ENCODE measurements at places on chromosomes 1 and 21.

DNA sequence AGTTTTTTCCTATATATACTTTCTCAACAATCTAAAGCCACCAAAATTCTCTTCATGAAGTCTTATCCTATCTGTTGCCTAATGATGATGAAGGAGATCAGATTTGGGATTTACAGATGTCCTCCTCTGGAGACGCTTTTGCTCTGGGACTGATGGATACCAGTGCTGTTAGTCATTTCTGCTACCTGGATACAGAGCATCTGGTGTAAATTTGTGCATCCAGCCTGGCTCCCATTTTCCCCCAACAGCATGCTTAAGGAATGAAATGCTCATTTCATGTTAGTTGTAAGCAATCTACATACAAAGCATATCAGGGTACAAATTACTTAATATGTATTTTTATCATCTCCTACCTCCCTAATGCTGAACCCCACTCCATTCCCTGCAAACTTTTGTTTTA lies 57.7 kb downstream of the HNRNPR start:
- DNase-seq, result peak; percentile 14

GRCh38 chr1:231059566-231060193 lies 19.6 kb upstream of the FAM89A start:
- no peak for DNase-seq

DNA sequence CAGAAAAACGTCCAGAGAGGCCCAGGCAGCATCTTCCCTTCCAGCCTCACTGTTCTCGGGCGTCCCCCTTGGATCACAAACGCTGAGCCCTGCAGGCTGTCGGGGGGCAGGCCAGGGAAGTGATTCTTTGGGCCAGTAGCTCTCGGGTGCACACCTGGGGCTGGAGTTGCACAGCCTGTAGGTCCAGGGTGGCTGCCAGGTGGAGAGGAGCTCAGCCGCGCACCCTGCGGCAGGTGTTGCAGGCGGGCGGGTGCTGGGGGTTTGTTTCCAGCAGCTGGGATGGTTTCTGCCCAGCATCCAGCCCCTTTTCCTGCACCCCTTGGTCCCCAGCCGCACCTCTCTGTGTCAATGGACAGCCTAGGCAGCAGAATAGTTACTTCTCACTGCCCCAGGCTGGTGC lies 15.7 kb downstream of the PRDM16 start:
- DNase-seq, result no peak

GRCh38 chr1:109181085-109181806 lies 32.5 kb upstream of the SARS1 start:
- peak; percentile 24 for DNase-seq

DNA sequence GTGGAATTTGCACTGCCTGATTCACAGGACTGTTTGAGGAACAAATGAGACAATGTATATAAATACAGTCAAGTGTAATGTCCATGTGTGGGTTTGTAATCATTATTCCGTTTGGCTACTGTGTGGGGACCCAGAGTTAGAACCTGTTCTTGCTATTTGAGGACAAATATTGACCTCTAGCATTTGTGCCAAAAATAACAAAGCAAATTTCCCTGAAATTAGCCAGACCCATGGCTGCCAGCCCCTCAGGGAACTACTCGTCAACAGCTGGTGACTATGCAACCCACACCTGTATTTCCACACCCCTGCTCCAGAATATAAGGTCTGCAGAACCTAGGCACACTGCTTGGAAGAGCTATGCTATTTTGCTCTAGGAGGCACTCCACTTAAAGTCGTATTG lies 70.7 kb downstream of the KCNJ6 start:
- DNase-seq, result no peak

DNA sequence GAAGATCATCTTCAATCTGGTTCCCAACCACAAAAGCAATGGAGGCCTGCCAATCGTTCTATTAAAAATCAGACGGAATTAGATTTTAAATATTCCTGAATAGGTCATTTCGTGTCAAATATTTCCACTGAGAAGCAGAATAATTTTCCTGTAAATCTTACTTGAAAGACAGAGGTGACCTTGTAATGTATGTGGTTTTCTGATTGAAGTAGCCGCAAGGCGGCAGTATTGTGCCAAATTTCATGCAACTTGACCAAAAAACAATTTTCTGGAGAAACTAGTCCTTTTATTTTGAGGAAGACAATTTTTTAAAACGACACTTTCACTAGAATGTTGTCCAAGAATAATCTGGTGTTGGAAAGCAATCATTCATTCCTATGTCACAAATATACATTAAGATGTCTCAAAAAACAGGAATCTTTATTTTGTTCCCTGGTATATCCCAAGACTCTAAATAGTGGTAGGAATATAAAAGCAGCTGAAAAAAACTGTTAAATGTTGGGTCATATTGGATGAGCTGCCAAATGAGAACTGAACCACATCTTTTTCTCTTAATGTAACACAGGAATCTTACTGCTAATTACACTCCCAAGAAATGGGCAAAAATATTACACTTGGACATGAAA lies 33.6 kb downstream of the SPAG17 start:
- peak; percentile 71 for DNase-seq

- peak; percentile 74 for DNase-seq
Observed at GRCh38 chr1:186985889-186986491, 157.2 kb downstream of the PLA2G4A start.

DNA sequence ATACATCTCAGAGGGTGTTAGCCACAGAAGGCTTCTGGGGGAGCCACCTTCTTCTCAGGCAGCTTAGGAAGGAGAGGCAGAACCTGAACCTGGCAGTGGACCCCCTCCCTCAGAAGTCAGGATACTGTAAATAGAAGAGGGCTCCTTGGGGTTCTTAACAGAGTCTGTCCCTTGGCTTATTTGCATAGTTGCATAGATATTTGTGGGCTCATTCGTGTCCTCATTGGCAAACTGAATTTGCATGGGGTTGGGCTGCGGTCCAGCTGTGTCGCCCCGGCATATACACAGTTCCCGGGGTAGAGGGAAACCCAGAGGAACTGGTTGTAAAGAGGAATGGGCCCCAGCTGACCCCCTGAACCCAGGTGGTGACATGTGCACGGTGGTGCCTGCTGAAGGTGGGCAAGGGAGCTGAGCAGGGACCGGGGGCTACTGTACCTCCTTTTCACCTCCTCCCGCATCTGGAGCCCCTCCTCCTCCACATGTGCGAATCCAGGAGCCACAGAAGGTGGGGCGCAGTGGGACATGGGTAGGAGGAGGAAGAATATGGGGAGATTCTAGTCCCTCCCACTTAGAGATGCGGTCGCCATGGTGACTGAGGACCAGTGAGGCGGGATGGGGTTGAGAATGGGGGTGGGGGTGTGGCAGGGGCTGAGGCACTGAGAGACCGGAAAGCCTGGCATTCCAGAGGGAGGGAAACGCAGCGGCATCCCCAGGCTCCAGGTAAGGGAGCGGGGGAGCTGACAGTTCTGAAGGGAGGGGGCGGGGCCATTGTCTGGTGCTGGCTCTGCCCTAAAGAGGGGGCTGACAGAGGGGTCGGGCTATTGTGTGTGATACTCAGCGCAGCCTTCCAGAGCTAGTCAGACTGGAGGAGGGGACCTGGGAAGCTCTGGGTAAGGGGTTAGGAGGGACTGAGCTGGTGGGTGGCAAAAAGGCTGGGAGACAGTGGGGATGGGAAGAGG lies 3.7 kb upstream of the SEMA4A start:
- no peak for DNase-seq

DNA sequence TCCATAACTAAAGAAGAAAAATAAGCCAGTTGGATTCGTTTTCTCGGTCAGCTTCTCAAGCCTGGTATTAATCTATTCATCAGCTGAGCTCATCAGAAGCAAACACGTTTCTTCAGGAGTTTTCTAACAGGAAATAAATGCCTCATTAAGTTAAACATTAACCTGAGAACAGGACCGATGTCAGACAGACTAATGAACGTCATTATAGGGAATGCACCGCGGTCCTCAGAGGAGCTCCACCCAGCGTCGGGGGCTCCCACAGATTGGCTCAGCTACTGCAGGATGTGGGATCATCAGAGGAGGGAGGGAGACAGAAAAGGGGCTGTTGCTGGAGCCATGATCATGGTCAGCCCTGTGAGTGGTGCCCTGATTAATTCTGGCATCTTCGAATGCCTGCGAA lies 615.4 kb downstream of the PTPRU start:
- DNase-seq, result no peak

- DNase-seq, result no peak
Observed at GRCh38 chr1:24892188-24893153, 37.6 kb downstream of the RUNX3 start.

- no peak for DNase-seq
Observed at GRCh38 chr1:157723157-157723556, 22.6 kb upstream of the FCRL3 start.

GRCh38 chr1:248114890-248115289 lies 19.9 kb downstream of the OR2L13 start:
- DNase-seq, result peak; percentile 5

DNA sequence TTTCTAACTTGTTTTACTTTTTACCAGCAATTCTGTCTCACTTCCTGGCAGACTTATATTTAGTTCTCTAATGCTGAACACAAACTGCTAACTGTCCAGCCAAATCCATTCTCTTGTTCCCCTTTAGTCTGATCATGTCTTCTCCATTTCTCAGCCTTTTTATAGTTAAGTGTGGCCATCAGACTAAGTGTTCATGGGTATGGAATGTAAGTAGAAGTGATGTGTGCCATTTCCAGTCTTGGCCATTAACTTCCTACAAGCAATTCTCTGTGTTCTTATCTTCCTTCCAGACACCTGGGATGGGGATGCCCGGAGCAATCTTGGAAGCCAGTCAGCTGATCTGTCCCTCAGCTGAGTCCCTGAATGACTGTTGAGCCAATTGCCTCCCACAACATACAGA lies 165.8 kb downstream of the ST6GALNAC3 start:
- no peak for DNase-seq

- DNase-seq, result no peak
Observed at GRCh38 chr1:183263886-183264602, 78.0 kb downstream of the LAMC2 start.

- peak; percentile 47 for DNase-seq
Observed at GRCh38 chr1:238562341-238562740, 671.6 kb upstream of the ZP4 start.

GRCh38 chr1:178168536-178168935 lies 74.6 kb downstream of the RASAL2 start:
- peak; percentile 74 for DNase-seq

GRCh38 chr1:9717193-9718005 lies 65.9 kb downstream of the PIK3CD start:
- no peak for DNase-seq

- no peak for DNase-seq
Observed at GRCh38 chr1:1069711-1070676, 4.1 kb downstream of the RNF223 start.

GRCh38 chr21:24910591-24910990 lies 696.7 kb downstream of the MRPL39 start:
- no peak for DNase-seq

GRCh38 chr1:197862671-197863070 lies 39.8 kb upstream of the C1orf53 start:
- DNase-seq, result no peak

- DNase-seq, result peak; percentile 91
Observed at GRCh38 chr21:42039911-42040351, 29.8 kb upstream of the ZBTB21 start.

DNA sequence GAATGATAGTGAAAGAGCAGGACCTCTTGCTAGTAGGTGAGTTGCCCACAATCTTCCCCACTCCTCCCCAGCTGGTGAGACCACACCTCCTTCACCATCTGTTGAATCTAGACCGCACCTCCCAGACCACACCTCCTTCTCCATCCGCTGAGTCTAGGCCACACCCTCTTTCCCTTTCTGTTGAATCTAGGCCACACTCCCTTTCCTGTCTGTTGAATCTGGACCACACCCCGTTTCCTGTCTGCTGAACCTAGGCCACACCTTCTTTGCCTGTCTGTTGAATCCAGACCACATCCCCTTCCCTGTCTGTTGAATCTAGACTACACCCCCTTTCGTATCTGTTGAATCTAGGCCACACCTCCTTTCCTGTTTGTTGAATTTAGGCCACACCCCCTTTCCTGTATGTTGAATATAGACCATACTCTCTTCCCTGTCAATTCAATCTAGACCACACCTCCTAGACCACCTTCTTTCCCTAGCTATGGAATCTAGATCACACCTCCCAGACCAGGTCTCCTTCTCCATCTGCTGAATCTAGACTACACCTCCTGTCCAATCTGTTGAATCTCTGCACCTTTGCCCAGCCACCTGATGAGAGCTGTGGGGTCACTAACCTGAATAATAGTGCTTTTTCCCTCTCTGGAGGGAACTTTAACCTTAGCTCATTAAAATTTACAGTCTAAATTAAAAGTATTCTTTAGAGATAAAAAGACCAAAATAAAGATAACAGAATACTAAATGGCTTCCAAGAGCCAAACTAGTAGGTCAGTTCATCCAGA lies 116.3 kb downstream of the DAB1 start:
- DNase-seq, result no peak

- no peak for DNase-seq
Observed at GRCh38 chr1:158916085-158916484, 15.3 kb upstream of the PYHIN1 start.

DNA sequence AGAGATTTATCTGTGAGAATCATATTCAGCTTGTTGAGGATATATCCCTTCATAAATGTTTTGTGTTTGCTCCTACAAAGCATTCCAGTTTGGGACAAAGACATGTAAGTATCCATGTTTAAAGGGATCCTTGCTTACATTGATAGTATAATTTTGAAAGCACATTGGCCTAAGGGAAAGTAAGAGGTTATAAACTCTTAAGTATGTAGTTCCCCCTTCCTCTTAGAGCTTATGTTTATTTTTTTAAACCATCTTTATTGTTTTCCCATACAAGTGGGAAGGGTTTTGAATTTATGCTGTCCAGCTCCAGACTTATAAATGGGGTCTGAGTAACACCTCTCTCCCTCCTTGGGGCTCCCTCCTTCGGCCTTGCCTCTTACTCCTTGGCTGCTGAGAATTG lies 481.5 kb downstream of the LMO4 start:
- no peak for DNase-seq

GRCh38 chr1:223088713-223089240 lies 54.3 kb downstream of the TLR5 start:
- DNase-seq, result no peak

GRCh38 chr1:16101623-16102022 lies 28.2 kb upstream of the FAM131C start:
- no peak for DNase-seq

- DNase-seq, result peak; percentile 79
Observed at GRCh38 chr1:210584439-210585113, 255.9 kb downstream of the HHAT start.

DNA sequence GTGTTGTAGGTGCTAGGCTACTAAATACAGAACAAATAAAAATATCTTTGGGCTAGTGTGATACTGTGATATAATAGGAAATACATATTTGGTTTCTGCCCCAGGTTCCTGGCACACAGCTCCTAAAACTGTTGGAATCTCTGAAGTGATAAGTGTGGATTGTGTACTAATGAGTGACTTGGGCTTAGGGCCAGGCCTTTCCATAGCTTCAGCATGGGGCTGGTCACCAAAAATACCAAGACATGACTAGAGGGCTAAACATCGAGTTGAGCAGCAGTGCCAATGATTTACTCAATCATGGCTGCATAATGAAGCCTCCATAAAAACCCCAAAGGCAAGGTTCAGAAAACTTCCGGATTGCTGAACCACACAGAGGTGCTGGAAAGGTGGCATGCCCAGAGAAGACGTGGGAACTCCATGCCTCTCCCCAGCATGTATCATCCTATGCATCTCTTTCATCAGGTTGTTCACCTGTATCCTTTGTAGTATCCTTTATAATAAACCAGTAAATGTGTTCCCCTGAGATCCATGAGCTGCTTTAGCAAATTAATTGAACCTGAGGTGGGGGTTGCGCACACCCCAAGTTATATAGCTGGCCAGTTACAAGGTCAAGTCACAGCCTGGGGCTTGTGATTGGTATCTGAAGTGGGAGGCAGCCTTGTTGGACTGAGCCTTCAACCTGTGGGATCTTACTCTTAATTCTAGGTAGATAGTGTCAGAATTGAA lies 51.6 kb downstream of the ZMYM4 start:
- DNase-seq, result peak; percentile 18
